ENCODE measurements at places on chromosomes 5 and 9.

GRCh38 chr9:125701351-125701750 is 5.7 kb downstream of the MAPKAP1 start:
- DNase-seq = no peak

DNA sequence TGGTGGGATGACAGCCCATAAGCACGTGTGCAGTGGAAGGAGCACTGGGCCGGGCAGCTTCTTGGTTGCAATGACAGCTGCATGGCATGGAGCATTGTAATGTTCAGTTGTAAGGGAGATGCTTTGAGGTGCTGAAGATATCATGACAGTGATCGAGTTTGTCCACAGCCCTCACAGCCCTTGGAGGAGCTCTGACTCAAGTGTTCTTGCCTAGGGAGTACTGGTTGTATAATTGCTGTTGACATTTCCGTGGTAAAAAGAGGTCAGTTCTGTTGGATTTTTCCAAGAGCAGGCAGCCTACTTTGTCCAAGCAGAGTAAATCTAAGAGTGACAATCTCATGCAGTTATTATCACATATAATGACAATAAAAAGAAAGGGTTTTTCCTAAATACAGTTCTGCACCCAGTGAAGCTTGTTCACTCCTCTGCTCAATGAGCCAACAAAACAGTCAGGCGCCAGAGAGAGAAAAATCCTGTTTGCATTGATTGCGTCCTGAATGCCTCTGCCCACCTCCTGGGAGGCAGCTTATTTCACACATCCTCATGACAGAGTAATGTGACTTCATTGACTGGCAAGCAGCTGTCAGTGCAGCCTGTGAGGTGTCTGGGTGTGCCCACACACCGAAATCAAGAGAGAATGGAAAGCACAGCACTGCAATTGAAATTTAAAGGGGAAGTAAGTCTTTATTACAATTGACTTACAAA is 248.0 kb downstream of the NTRK2 start:
- no peak for DNase-seq

DNA sequence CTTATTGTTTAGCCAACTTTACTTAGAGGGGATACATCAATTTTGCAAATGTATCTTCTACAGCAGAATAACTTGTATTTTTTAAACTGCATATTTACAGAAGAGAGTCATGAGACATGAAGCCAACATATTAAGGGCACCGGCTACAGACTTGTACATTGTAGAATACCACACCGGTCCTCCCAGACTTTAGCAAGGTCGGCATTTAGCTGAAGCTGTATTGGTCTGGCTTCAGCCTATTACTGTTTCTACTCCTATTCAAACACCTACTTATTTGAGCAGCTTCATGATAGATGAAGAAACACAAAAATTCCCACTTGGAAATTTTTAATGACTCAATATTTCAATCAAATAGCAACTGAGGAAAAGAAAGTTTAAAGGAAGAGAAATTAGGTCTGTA is 33.0 kb downstream of the NR3C1 start:
- no peak for DNase-seq

GRCh38 chr5:44332285-44332971 is 56.8 kb downstream of the FGF10 start:
- peak; percentile 6 for DNase-seq

GRCh38 chr9:137333016-137333671 is 31.1 kb upstream of the NRARP start:
- DNase-seq = no peak

GRCh38 chr5:155759984-155760383 is 567.0 kb upstream of the SGCD start:
- no peak for DNase-seq
